ENCODE measurements at places on chromosomes 11 and 22.

DNA sequence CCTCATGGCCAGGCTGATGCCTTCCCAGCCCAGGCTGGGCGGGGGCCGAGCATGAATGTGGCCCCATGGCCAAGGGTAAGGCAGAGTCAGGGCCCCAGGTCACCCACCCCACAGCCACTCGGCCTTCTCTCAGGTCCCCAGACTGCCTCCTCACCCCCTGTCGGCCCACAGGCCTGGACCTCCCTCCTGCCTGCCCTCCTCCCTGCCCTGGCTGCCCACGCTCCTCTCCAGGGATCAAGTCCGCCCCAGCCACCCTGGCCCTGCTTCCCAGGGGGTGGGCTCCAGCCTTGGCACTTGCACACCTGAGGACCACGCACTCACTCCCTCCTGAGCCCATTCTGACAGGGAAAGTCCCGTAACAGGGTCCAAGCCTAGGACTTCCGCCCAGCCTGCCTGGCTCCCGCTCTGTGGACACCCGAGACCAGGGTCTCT lies 37.8 kb upstream of the TH start:
- no peak for DNase-seq

DNA sequence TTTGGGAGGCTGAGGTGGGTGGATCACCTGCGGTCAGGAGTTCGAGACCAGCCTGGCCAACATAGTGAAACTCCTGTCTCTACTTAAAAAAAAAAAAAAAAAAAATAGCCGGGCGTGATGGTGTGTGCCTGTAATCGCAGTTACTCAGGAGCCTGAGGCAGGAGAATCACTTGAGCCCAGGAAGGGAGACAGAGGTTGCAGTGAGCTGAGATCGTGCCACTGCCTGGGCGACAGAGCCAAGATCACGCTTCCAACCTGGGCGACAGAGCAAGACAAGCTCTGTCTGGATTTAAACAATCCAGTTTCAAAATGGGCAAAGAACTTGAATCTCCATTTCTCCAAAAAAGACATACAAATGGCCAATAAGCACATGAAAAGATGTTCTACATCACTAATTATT lies 12.5 kb downstream of the LMO2 start:
- no peak for DNase-seq

DNA sequence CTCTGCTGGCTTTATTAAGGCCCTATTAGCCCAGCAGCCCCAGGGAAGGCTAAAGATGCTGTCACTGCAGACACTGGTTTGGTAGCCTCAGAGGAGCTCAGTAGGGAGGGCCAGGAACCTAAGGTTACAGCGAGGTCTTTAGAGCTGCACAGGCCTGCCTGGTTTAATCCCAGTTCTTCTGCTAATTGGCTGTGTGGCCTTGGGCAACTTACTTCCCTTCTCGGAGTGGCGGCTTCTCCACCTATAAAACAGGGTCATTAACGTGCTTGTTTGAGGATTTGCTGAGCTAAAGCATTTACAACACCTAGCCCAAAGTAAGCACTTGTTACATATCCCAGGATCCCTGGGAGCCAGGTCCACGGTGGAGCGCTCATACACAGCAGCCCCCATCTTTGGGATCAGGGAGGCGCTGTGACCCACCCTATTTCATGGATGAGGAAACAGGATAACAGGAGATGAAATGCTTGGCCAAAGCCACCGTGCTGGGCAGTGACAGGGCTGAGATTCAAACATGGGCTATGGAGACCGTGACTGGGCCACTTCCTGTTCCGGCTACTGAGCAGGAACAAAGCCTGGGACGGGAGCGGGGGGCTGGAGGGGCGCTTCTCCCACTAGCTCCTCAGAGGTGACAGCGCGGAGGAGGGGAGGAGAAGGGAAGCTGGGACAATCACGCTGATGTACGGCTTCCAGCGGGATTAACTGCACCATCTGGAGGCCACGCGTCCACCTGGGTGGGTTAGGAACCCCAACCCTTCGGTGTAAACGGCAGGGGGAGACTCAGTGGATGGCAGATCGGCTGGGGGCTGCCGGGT lies 61.5 kb downstream of the IGLL1 start:
- DNase-seq, result peak; percentile 77

DNA sequence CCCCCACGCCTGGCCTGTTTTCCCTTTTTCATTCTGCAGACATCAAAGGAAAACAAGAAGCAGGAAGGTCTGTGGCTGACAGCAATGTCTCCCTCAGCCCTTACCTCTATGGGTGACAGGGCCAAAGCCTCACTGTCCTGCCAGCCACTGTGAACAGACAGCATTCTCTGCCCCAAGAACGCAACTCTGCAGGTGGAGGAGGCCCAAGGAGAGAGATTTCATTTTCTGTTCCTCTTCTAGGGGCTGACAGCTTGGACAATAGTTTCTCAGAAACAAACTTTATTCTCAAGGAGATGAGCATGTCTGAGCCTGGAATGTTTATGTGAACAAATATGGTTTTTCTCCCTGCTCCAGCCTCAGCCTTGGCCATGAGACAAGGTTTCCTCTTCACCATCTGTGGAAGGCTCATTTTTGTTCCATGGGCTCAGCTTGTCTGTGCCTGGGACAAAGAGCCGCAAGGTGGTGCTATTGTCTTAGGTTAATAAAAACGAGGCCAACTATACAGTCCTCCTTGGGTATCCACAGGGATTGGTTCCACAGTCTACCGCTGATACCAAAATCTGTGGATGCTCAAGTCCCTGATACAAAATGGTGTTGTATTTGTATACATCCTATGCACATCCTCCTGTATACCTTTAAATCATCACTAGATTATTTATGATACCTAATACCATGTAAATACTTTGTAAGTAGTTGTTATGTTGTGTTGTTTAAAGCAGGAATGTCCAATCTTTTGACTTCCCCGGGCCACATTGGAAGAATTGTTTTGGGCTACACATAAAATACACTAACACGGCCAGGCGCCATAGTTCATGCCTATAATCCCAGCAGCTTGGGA lies 5.8 kb downstream of the PIWIL3 start:
- DNase-seq, result peak; percentile 57

DNA sequence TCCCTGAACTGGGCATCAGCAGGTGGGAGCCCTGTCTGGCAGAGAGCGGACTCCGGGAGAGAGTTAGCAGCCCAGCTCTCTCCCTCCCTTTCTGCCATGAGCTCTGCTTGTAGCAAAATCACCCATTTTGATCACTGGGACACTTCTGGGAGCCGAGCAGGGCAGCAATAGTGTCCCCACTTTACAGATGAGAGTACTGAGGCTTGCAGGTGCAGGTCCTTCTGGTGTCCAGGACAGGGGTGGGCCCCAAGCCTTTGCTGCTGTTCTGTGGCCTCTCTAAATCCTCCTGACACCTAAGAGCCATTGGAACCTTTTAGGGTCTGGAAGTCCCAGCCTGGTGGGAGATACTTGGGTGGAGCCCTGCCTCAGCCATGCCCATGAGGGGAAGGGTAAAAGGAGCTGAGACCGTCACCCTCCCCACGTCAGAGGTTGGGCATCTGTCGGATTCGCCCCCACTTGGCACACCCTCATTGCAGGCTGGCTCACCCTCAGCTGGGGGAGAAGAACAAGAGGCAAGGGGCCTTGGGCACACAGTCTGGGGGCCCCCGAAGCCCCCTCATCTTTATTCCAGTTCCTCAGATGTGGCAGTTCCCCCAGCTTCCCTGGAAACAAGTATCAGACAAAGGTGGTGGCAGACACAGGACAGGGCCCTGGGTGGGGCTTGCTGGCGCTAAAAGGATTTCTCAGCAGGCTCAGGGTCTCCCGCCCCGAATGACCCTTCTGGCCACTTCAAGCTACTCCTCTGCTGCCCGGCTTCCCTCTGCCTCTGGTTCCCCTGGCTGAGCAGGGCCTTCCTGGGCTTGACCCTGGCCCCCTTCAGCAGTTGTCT lies 4.5 kb downstream of the RIN1 start:
- no peak for DNase-seq

DNA sequence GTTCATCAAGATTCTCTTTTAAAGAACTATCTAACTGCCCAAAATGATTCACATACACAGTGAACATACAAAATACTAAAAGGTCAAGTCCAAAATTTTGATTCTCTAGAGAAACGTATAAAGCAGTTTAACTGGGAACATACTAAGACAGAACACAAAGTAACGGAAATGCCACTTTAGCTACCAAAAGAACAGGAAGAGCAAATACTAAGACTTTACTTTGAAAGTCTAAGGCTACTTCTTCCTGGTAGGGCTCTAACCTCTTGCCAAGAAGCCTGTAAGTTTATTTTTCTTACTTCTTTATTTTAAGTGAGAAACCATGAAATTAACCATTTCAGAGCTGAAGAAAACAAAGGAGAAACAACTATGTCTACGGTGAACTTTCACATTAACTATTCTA lies 6.2 kb downstream of the PICALM start:
- no peak for DNase-seq

- DNase-seq, result no peak
These were observed 42.7 kb downstream of the CELF1 start for GRCh38 chr11:47510209-47510608.

- no peak for DNase-seq
These were observed 55.4 kb upstream of the B3GNT6 start for GRCh38 chr11:76978818-76979217.

DNA sequence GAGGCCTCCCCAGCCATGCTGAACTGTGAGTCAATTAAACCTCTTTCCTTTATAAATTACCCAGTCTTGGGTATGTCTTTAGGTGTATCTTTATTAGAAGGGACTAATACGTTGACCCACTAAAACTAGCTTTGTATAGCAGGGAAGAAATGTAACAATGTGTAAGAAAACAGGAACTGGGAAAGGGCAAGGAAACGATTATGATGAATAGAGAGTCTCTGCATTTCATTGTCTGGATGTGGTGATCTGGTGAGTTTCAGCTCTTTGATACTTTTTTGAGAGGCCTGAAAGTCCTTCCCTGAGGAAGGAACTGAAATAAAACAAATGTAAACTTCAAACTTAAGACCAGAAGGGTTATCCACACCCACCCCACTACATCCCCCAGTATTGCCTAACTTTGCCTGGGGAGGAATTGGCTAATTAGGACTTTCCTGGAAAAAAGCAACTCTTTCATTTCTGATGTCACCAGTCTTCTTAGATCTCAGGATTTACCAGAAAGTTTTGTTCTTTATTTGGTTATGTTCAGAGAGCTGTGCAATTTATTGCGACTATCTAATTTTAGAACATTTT lies 119.0 kb downstream of the LDLRAD3 start:
- no peak for DNase-seq

DNA sequence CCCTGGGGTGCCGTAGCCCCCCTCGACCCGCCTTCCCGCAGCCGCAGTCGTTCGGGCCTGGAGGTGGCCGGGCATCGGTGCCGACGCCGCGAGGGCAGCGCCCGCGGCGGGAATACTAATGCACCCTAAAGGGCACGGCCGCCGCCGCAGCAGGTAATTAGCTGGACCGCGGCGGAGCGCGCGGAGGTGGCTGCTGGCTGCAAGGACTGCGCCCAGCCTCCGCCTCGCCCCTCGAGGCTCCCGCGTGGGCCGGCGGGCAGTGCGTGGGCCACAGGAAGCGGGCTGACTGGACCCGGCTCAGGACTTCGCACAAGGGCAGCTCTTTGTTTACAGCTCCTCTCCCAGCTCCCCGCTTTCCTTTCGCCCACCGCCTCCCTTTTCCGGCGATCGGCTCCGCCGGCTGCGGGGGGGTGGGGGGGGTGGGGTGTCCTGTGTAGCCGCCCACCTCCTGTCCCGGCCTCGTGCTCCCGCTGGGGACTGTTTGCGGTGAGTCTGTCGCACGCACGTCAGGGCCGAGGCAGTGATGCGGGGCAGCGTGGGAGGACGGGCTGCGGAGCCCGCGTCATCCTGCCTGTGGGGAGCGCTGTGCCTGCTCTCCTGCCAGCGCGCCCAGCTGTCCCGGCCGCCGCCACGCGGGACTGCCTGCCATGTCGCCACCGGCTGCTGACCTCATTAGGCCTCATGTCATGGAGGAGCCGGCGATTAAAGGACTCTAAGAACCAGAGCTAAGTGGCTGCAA lies 53.2 kb downstream of the GRIK4 start:
- peak; percentile 6 for DNase-seq

DNA sequence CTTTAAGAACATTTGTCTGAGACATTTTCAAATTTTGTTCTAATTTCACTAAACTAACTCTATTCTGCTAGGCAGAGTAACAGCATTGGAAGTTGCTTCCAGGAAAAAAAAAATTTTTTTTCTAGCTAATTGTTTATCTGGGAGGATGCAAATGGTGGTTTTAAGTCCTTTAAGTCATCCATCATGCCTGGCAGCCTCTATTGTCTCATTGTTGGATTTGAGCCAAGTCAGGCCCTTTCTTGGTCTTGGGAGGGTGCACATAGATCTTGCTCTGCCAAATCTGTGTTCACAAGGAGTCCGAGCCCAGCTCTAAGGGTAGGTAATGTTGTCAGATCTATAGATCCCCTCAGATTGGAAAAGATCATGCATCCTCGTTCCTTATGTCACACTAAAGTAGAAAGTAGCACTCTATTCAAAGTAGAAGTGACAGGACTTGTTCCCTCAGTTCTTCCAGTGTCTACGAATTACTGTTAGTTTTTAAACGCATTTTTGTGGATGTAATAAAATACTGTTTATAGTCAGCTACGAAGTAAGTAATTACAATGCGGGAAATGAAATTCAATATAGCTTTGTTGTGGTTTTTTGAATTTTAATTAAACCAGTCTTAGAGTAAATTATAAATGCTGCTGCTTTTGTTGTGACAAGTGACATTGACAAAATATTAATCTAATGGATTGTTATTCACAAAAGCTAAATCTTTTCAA lies 166.0 kb upstream of the RASSF10 start:
- peak; percentile 78 for DNase-seq

GRCh38 chr11:32830796-32831195 lies 1.1 kb downstream of the PRRG4 start:
- DNase-seq, result no peak

DNA sequence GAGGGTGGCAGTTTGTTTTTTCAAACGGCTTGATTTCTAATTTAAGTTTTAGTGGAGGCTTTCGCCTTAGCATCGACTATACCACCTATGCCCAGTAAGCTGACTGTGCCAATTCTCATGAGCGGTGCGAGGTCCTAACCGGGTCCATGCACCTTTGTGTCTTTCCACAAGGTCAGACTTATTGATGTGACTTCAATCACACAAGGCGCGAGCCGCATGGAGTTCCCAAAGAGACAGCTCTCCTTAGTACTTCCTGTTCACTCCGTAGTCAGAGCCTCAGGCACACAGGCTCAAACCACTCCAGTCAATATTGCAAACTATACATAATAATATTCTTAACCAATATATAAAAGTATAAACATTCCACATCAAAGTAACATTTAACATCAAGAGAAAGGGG lies 18.2 kb downstream of the ST14 start:
- DNase-seq, result no peak

GRCh38 chr11:45395421-45395820 lies 109.3 kb upstream of the SYT13 start:
- DNase-seq, result no peak

GRCh38 chr22:50071432-50072166 lies 13.5 kb upstream of the TTLL8 start:
- no peak for DNase-seq

GRCh38 chr11:28837599-28837998 lies 729.4 kb downstream of the METTL15 start:
- no peak for DNase-seq

DNA sequence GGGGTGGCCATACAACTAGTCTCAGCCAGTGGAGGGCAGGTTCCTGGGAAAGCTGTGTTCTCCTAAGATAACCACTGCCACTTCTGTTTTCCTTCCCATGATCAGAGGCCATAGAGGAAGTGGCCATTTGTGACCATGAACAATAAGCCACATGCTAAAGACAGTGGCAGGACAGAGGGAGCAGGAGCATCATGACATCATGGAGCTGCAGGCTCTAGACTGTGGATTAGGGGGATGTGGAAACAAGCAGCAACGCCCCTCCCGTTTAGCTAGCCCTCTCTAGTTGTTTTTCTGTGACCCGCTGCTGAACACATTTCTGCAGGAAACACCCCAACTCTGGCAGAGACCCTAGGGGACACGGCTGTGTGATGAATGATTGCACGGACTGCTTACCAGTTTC lies 195.0 kb upstream of the NECTIN1 start:
- no peak for DNase-seq

All from SK-N-DZ (cell line).